Activated CD4-positive, alpha-beta T cell treated with anti-CD3 and anti-CD28 coated beads for 4 hours (primary cell): ENCODE measurements at places on chromosomes 5 and 9.
A peak's percentile ranks its signal among the peaks of the same experiment; 100 is the strongest.

- no peak for DNase-seq
These were observed 429.4 kb downstream of the PIK3R1 start for GRCh38 chr5:68644971-68645370.

DNA sequence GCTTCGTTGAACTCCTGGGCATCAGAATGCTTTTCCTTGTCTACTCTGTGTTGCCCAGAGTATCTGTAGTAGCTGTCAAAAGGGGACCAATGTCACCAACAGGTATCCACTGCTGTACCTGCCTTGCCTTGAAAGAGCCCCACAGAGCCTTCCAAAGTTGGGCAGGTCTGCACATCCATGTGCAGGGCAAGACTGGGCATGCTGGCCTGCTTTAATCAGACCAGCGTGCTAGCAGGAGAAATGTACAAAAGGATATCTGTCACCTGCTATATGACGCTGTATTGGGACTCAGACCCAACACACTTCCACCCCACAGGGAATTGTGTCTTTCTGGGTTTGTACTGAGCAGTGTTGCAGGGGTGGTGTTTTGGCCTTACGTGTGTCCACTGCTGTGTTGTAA lies 11.9 kb downstream of the DELE1 start:
- DNase-seq, result no peak

- no peak for DNase-seq
These were observed 153.7 kb downstream of the NDUFS4 start for GRCh38 chr5:53713978-53714666.

- DNase-seq, result no peak
These were observed 512.9 kb downstream of the EFNA5 start for GRCh38 chr5:107157809-107158208.

DNA sequence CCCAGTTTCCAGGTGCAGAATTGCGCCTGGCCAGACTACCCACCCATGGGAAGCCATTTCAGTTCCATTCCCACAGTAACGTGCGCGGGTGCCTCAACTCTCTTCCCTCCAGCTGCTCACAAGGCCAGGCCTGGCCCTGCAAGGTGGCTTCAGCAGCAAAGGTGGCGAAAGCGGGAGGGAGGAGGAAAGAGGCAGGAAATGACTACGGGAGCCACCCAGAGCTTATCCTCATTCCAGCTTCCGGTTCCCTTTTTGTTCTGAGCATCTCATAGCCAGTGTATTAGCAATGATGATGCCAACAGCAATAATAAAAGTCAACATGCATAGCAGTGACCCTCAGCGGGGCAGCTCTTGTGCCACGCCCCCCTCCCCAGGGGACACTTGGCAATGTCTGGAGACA lies 101.5 kb upstream of the BOD1 start:
- no peak for DNase-seq

- DNase-seq, result no peak
These were observed 20.0 kb downstream of the PHF2 start for GRCh38 chr9:93596399-93596798.

DNA sequence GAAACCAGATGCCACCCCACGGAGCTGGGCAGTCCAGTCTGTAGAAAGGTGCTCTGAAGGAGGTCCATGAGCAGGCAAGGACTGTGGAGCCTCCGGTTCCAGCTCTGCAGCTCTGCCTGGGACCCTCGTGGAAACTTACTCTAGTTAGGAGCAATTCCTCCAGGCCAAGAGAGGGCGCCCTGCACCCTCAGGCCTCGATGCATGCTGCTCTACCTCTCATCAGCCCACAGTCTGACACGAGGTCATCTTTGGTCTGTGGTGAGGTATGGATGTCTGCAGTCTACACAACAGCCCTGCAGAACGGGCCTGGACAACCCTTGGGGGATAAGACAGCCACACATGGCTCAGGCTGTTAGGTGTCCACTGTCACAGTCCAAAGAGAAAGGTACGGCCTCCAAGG lies 50.6 kb upstream of the UBTD2 start:
- DNase-seq, result no peak

- peak; percentile 24 for DNase-seq
These were observed 1.6 kb downstream of the ANXA2R start for GRCh38 chr5:43038496-43038989.

GRCh38 chr5:104626122-104626521 lies 1063.5 kb upstream of the NUDT12 start:
- no peak for DNase-seq

DNA sequence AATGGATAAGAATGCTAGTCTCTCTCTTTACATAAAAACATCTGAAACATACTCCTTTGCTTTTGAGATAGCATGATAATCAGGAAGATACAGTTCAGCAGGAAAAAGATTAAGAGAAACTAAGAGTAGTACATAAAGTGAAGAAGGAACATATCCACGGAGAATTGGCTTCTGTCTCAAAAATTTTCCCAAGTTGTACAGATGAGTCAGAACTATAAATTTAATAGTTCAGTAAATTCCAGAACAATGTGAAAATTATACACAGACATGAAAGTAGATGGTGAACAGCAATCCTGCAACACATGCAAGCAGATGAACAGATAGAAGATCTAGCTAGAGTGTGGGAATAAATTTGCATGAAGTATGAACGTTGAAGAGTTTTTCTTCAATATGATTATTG lies 691.4 kb upstream of the RIOK2 start:
- DNase-seq, result no peak

DNA sequence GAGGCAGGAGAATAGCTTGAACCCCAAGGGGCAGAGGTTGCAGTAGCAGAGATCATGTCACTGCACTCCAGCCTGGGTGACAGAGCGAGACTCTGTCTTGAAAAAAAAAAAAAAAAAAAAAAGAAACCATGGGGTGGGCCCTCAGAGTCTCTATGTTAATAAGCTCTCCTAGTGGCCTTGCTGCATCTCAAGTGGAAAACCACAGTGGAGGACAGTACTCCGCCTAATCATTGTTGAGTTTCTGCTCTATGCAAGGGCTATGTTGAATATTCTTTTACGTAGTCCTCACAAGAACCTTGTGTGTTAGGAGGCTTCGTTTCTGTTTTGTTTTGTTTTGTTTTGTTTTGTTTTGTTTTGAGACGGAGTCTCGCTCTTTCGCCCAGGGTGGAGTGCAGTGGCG lies 48.9 kb downstream of the TJP2 start:
- DNase-seq, result no peak

- DNase-seq, result no peak
These were observed 90.1 kb downstream of the ADAMTS6 start for GRCh38 chr5:65391591-65391990.

DNA sequence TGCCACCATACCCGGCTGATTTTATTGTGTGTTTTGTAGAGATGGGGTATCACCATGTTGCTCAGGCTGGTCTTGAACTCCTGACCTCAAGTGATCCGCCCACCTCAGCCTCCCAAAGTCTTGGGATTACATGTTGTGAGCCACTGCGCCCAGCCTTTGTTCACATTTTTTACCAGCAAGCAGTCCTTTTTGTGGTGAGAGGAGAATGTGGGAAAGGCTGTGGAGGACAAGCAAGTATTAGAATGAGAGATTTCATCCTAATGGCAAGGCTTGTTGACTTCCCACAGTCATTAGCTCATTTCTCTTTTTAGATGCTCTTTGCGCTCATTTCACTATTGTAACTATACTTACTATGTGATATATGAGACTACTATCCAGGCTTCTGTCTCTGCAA lies 6.1 kb downstream of the IL31RA start:
- DNase-seq, result no peak

GRCh38 chr9:137743695-137744094 lies 124.9 kb downstream of the EHMT1 start:
- no peak for DNase-seq

DNA sequence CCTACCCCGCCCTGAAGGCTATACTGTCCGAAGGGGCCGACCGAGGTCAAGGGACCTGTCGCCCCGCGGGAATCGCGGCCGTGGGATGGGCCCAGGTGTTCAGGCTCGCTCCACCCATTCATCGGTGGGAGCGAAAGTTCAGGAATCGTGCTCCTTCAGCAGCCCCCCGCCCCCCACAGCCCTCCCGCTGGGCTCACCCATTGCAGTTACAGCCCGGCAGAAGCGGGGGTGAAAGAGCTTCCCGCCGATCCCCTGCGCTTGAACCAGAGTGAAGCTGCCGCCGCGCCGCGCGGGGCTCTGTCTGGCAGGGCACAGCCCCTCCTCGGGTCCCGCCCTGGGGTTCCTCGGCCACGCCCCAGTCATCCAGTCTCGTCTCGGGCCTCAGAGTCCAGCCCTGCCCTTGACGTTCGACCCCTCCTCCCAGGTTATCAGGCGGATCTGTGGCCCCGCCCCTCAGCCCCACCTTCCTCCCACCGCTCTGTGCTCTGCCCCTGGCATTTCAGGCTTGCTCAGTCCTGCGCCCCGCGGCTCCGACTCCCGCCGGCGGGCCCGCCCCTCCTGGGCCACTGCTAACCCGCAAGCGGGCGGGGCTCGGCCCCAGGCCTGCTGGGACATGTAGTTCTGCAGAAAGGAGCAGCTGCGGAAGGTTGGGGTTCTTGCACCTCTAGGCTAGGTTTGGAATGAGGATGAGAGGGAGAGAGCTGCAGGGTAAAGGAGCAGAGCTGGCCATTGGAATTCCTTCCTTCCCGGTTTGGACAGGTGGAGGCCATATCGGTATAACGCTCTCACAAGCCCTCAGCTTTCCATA lies at the start of gene MYORG:
Gene MYORG (minus strand): TSS at position 303 of the 808 bp plus-strand sequence. CDS start 3,955 bp downstream, outside the sequence.
- DNase-seq, result peak; percentile 93

GRCh38 chr9:88571419-88571818 lies 36.4 kb downstream of the NXNL2 start:
- no peak for DNase-seq

DNA sequence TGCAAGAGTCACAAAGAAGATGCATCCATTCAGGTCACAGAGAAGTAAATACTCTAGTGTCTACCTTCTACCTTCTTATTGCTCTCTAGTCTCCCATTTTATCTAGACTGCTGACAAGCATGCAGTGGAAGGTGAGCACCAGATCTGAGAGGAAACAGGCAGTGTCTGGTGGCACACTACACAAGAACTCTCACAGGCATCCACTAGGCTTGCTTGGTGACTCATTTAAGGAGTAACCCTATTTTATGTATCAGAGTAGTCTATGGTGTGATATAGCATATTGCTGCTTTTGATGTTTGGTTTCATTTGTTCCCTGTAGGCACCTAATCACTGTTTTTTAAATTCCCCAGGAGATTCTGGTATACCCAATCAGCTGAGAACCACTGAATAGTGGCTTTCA lies 1.6 kb upstream of the THBS4 start:
- no peak for DNase-seq

DNA sequence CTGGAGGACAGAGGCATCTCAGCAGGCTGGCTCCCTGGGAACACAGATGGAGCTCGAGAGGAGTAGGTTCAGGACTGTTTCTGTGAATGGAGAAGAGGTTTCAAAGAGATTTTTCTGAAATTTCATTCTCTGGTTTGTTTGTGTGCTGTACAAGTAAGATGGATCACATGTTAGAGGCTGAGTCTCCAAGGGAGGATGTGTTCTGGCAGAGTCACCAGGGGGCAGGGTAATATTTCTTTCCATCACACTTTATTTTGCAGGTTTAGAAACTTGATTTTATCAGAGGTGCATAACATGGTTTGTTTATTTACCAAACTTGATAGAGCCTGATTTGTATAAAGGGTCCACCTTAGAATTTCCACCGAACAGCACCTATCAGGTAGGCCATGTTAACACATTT lies 69.2 kb upstream of the ARL15 start:
- DNase-seq, result no peak

- no peak for DNase-seq
These were observed 29.4 kb upstream of the RAI14 start for GRCh38 chr5:34626751-34627150.

GRCh38 chr5:1789834-1790471 lies 9.7 kb downstream of the MRPL36 start:
- DNase-seq, result no peak

- no peak for DNase-seq
These were observed 28.1 kb downstream of the TMOD1 start for GRCh38 chr9:97529363-97530076.

DNA sequence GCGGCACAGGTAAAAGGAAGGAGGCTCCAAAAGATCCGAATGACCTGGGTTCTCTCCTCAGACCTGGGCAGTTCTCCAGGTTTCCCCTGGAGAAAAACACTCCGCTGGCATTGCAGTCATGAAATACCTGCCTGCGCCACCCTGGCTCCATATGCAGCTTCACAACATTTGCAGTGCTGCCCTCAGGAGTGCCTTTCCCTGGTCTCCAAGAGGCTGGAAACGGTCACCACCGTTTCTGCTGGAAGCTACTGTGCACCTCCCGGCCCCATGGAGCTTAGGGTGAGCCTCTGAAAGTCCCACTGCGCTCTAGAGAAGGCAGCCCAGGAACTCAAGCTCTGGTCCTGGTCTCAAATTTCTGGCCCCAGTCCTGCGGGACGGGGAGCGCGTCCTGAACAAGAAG lies 670 bp downstream of the UGT3A1 start:
- no peak for DNase-seq

GRCh38 chr9:75612754-75613153 lies 277.7 kb upstream of the PCSK5 start:
- DNase-seq, result no peak
